Right lobe of liver (tissue), 6 donors: ENCODE measurements at places on chromosomes 13 and 19. TPM values are rescaled to one million over a fixed set of nuclear protein-coding genes. Genes with fewer than 3 reads are reported as not detected.
A peak's percentile ranks its signal among the peaks of the same experiment; 100 is the strongest.

AP3D1 gene
- total RNA-seq = 55.5 TPM

GRCh38 chr13:105642511-105642958 is 892.9 kb downstream of the EFNB2 start:
- no peak overlapping the region for H3K4me3 ChIP-seq
- no peaks in the 10 kb centered on the region for H3K27me3 ChIP-seq
- H3K36me3 ChIP-seq = no peaks in the 10 kb centered on the region
- no peak for DNase-seq
- no peak overlapping the region for H3K27ac ChIP-seq
- no peaks in the 10 kb centered on the region for H3K4me1 ChIP-seq

EPSTI1 gene
- total RNA-seq = 3.6 TPM

GRCh38 chr13:23518231-23518630 is 52.0 kb upstream of the TNFRSF19 start:
- no peaks in the 10 kb centered on the region for H3K36me3 ChIP-seq
- DNase-seq = no peak
- no peak overlapping the region for H3K4me3 ChIP-seq
- no peaks in the 10 kb centered on the region for H3K4me1 ChIP-seq

- peak overlapping the region; percentile 93 for H3K27ac ChIP-seq
- no peak for DNase-seq
- H3K4me1 ChIP-seq = no peaks in the 10 kb centered on the region
- no peaks in the 10 kb centered on the region for H3K36me3 ChIP-seq
- no peaks in the 10 kb centered on the region for H3K27me3 ChIP-seq
- H3K4me3 ChIP-seq = peak overlapping the region; percentile 67
These were observed 47.6 kb downstream of the TGDS start for GRCh38 chr13:94548382-94548781.

- H3K27ac ChIP-seq = no peak overlapping the region
- H3K27me3 ChIP-seq = no peaks in the 10 kb centered on the region
- no peaks in the 10 kb centered on the region for H3K36me3 ChIP-seq
- DNase-seq = peak; percentile 49
These were observed 108.7 kb downstream of the TEX29 start for GRCh38 chr13:111429064-111429558.

CERS1 gene
- not detected for total RNA-seq

MYH14 gene
- total RNA-seq = 62.4 TPM

- H3K36me3 ChIP-seq = no peaks in the 10 kb centered on the region
- H3K27me3 ChIP-seq = no peaks in the 10 kb centered on the region
- DNase-seq = no peak
These were observed 72.8 kb upstream of the PCDH8 start for GRCh38 chr13:52921194-52921593.

- no peaks in the 10 kb centered on the region for H3K4me1 ChIP-seq
- DNase-seq = no peak
- H3K27ac ChIP-seq = no peak overlapping the region
- H3K4me3 ChIP-seq = no peak overlapping the region
These were observed 17.1 kb upstream of the CLC start for GRCh38 chr19:39754971-39755370.

SUCLA2 gene
- total RNA-seq = 16.0 TPM
